ENCODE measurements at places on chromosomes 3 and 15.

DNA sequence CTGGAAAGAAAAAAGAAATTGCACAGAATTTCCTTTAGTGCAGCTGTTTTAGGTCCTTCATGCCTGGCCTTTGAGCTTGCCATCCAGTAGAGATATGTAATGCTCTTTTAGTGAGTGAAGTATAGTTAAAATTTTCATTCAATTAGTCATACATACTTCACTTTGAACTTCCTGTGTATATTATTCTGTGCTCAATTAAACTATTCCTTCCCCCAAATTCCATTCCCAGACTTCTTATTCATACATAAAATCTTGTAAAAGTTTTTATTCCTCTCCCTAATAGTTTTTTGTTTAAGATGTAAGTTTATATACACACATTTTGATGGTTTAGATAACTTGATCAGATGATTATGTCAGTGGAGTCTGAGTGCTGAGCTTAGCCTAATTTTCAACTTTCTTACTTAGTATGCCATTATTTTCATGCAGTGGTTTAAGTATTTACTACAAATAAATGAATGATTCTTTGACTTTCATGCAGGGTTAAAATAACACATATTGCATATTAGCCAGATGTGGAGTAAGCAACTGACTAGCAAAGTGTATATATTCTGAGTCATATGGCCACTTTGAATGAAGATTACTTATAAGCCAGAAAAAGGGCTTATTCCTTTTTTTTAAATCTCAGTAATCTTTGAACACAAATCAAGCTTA lies 42.5 kb upstream of the ABHD10 start:
- DNase-seq, result no peak

DNA sequence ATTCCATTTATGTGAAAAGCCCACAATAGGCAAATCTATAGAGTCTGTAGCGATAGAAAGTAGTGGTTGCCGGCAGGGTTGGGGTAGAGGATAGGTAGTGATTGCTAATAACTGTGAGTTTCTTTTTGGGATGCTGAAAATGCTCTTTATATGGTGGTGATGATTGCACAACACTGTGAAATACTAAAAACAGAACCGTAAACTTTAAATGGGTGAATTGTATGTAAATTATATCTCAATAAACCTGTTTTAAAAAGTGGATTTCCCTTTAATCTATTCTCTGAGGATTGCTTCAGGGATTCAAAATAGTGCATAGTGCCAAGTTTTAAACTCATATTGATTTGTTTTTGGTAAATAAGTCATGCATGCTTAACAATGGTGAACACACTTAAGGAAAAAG lies 140.2 kb downstream of the LPP start:
- DNase-seq, result no peak

DNA sequence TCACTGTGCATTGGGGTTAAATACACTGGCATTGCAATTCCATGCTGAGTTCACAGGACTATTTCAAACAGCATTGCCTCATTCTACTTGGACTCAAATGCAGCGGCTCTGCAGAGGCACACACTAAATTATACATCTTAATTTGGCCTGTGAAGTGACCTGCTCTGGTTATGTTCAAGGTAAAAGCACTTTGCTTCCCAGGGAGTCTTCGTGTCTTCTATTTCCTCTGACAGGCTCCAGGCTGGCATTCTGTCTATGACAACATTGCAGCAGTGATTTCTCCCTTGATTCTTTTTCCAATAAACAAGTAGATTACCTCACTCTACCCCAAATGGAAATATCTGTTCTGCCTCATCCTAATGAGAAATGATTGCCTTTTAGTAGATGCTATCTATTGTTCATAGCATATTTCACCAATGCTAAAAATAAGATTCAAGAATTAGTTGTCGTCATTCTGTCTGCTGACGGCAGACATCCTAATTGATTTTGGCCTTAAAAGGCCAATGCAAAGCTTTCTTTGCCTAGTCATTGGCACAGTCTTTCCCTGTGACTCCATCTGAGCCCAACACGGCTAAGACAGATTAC lies 33.8 kb downstream of the FMN1 start:
- DNase-seq, result no peak

DNA sequence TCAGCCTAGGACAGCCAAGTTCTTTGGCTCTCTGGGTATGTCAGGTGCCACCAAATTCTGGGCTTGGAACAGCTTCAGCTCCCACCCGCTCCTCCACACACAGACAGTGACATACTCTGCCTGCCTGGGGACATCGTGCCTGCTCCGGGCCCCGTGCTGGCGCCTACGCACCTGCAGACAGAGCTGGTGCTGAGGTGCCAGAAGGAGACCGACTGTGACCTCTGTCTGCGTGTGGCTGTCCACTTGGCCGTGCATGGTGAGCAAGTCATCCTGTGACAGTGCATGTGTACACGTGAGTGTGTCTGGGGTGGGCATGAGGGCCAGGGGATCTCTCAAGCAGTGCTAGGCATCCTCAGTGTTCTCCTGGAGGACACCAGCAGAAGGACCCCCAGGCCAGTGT lies 922 bp downstream of the IL17RC start:
- no peak for DNase-seq

DNA sequence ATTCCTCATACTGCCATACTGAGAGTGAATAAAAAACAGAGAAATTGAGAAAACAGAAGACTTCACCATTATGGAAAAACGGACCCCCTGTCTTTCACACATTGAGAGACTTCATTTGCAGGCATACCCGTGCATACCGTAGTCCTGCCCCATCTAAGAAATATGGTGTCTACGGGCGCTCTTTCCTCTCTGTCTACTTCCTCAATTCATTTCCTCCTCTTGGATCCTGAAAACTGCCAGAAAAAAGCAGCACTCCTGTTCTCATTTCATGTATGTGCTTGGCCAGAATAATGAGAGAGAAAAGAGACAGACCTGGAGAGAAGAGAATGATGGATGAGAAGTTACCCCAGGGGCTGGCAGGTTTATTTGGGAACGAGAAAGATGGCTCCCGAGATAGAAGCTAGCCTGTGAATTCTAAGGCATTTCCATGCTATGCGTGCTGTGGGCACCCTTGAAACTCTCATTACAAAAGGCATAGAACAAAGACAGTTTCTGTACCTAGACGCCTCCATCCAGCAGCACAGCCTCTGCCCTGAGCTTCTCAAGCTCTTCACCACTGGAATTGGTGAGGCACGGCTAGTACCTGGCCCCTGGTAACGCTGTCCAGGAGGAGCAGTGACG lies 62.5 kb upstream of the EPHB3 start:
- DNase-seq, result no peak

DNA sequence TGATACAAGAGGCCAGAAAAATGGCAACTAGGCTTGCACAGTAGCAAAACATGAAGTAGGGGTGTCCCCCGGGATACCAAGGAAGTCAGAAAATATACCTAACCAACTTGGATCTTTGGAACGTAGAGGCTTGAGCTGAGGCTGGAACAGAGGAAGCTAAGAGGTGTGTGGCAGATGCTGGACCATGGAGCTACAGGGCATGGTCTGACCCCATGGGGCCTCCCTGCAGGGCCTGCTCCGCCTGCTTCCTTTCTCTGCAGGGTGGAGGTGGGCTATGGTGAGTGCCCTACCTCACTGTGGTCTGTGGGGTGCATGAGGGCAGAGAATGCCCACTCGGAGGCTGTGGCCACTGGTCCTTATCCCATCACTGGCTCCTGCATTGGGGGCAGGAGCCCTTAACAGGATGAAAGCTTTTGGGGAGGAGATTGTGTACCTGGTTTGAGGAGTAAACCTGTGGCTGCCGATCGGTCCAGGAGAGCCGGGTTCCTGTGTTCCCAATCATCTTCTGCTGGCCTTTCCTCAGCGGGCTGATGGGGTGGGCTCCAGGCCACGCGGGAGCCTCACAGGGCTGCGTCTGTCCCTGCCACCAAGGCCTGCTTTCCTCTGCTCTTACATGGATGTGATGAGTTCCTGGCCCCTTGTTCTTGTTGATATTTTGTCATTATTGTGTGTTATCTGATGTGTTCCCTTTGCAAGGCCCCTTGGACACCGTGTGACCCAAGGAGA lies 96.8 kb downstream of the OCA2 start:
- no peak for DNase-seq

- DNase-seq, result no peak
Measured at GRCh38 chr15:77538793-77539497, 93.8 kb downstream of the LINGO1 start.

GRCh38 chr3:156448300-156448699 lies 106.6 kb downstream of the SSR3 start:
- DNase-seq, result peak; percentile 9

DNA sequence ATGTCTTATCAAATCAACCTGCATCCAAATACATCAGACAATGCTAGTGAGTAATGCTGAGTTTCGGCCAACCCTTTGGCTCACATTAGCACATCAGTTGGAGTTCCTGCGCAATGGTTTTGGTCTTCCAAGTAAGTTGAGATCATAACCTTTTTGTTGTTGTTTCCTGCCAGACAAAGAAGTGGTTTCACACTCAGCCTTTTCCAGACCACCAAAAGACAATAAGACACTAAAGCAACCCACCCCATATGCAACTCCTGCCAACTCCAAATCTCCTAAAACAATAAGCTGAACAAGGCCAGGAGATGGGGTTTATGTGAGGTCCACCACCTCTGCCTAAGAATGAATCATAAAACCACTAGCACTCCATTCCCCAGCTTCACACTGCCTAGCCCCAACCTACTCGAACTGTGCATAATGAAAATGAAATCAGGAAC lies 177.0 kb downstream of the ERC2 start:
- no peak for DNase-seq

DNA sequence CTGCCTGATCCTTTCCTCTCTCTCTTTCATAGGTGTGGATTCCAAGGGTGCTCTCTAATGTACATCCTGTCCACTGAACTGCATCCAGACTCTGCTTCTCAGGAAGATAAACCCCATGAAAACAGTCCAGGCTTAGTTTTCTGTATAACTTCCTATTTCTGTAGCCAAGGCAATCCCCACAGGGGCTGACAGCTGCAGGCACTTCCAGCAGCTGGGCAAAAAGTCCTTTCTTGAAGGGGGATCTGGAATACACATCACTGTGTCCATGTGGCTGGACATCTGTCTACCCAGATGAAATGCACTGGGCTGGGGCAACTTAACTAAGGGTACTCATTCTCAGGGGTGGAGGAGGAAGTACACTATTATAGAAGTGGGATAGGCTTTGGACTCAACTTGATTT lies 72.2 kb downstream of the NR1D2 start:
- DNase-seq, result no peak

DNA sequence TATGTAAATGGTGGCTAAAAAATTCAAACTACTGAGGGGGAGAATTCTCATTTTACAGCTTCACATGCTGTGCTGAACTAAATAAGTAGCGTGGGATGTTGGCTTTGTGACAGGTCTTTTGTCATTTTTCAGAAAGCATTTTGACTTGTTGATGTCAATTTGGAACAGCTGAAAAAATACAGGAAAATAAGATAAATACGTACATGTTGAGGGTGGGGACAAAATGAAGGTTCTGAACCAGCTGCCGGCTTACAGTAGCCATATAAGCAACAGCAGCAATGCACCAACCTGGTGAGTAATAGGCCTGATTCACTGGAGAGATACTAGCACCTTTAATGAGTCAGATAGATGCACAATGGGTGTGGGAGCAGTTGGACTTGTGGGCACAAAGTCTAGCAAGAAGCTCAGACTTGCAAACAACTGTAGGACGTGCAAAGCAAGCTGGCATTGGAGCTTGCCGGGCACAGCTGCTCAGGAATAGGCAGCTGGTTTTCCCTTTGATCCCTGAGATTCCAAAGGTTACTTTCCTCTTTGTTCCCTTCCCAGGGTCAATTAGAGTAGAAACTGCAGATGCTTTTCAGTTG lies 12.9 kb downstream of the B3GNT5 start:
- no peak for DNase-seq

- peak; percentile 67 for DNase-seq
Measured at GRCh38 chr3:42906070-42906847, at the start of gene ZNF662. Gene ZNF662 (plus strand): TSS chr3:42906142. CDS start chr3:42908115, 1,973 bp downstream.

- no peak for DNase-seq
Measured at GRCh38 chr15:90376789-90377188, 11.3 kb upstream of the IQGAP1 start.

GRCh38 chr3:56974247-56974930 lies 86.1 kb upstream of the SPATA12 start:
- no peak for DNase-seq

GRCh38 chr3:35773417-35773816 lies 134.1 kb downstream of the ARPP21 start:
- no peak for DNase-seq

DNA sequence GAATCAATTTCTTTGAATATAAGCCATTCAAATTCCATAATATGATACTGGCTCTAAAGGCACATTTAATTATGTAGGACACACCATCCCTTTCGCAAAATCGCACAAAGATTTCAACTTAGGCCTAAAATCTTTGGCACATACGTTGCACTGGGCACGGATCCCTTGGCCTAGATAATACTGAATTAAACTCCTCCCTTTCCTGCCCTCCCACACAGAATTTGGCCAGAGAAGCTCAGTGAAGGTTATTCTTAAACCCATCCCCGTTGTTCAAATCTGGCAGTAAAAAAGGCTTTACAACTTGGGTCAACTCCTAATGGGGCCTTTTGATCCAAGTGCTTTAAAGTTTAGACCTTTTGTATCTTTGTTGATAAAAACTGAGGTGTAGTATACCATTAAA lies 247.2 kb downstream of the PTPRG start:
- no peak for DNase-seq

DNA sequence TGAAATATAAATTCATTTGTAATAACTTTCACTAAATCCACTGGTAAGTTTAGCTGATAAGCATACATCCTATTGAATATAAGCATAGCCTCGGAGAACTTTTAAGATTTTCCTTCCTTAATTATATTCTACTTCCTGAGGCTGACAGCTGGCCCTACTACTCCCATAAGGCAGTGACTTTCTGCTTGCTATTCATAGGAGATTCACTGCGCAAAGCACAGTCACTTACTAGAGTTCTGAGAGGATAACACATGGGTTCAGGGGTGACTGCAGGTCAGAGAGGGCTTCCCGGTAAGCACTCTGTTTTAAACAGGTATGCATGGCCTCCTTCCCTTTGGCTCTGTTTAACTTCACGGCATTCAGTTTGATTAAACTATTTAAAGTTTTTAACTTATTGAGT lies 75.8 kb downstream of the FAIM start:
- no peak for DNase-seq

GRCh38 chr15:62241135-62241770 lies 76.2 kb upstream of the C2CD4B start:
- DNase-seq, result peak; percentile 42

DNA sequence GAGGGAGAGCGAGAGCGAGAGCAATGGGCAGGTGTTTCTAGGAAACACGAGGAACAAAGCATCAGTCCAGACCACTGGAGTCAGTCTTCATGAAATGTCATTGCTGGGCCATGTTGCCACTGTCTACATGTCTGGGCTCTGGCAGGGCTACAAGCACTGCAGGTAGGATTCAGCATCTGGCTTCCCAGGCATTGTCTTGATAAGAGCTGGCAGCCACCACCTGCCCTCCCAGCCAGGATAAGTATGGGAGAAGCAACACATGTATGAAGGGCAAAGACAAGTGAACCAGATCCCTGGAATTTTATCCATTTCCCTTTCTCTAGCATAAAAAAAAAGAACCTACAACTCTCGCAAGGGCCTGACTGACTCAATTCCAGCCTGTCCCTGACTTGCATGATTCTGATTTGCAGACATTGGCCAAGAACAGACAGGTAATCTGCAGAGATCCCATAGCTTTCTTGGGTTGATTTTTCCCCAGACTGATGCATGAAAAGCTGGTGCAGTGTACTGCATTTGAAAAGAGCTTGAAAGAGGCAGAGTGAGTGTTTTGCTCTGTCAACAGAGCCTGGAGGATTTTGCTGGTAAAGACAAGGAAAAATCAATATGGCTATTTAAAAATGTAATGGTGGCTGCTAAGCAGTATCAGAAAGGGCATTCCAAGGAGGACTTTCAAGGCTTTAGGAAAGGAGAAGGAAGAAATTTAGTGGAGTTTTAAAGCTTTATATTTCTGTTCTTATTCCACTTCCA lies 157.2 kb upstream of the MYRIP start:
- DNase-seq, result no peak

GRCh38 chr3:170699158-170700053 lies 113.5 kb upstream of the SLC7A14 start:
- DNase-seq, result no peak
